Hematopoietic multipotent progenitor cell treated with erythropoietin and hydrocortisone succinate and interleukin-3 and kit ligand, for 17 days (in vitro differentiated cells): ENCODE measurements at places on chromosomes 12 and 14.

- DNase-seq, result no peak
Measured at GRCh38 chr14:29054119-29054518, 287.5 kb downstream of the FOXG1 start.

DNA sequence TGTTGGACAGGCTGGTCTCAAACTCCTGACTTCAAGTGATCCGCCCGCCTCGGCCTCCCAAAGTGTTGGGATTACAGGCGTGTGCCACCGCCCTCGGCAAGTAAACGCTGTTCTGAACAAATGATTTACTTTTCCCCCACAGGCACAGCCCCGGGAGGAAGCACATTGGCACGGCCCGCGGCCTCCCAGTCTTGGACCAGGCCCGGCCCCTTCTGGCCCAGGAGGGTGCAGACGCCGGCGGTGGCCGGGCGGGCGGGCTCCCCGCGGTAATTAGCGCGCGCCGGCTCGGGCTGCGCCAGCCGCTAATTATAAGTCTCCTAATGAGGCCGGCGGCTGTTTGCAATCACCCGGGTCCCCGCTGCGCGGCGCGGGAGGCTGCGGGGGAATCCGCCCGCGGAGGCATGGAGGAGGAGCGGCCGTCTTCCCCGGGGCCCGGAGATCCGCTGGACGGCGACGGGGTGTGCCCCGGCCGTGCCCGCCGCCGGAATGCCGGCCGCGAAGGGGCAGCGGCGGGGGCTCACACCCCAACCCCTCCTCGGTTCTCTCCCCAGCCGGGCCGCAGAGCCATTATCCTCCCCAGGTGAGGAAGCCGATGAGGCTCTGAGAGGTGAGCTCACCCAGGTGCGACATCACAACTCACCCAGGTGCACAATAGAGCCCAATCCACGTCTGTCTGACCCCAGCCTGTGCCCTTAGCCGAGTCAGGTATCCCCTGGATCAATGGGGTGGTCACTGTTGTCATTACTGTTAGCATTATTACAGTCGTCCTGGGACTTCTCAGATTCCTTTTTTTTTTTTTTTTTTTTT is 3.3 kb upstream of the POP5 start:
- DNase-seq, result peak; percentile 26

- no peak for DNase-seq
Measured at GRCh38 chr14:76930549-76930948, 98.0 kb downstream of the IRF2BPL start.

DNA sequence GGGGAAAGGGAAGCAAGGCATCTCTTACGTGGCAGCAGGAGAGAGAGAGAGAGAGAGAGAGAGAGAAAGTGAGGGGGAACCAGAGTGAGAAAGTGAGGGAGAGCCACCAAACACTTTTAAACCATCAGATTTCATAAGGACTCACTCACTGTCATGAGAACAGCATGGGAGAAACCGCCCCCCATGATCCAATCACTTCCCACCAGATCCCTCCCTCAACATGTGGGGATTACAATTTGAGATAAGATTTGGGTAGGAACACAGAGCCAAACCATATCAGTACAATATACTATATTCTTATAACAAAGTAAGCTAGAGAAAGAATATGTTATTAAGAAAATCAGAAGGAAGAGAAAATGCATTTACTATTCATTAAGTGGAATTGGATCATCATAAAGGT is 53.7 kb upstream of the PLXNC1 start:
- no peak for DNase-seq

GRCh38 chr12:18684430-18684829 is 53.4 kb downstream of the PLCZ1 start:
- no peak for DNase-seq

DNA sequence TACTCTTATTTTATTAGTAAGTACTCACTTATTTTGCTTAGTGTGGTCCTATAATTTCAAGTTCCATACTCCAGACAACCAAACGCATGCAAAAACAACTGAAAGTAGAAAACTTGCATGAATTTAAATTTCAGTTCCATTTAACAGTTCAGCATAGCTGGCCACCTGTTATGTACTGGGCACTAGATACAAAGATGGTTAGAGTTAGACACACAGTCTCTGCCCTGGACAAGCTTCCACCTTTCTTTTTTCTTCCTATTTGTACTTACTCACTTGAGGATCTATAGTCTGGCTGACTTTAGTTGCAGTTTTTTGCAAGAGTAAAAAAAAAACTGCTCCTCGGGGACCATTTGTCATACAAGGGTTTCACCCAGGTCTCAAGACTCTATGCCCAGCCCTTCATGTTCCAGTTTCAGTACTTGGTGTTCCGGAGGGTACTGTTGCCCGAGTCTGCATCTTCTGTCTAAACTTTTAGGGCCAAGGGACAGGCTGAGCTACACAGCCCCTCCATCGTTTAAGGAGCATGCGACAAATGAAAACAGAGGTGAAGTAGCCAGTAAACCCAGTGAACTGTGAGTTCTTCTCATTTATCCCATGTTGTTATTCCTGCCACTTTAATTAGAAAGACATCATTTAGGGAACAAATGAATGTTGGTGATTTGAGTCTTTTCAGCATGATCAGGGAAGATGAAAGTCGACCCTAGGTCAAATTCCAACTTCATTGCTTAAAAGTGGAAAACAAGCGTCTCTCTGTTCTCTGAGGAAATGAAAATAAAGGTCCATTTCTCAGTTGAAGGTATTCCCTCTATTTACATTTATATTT is 22.3 kb downstream of the RPGRIP1 start:
- no peak for DNase-seq

DNA sequence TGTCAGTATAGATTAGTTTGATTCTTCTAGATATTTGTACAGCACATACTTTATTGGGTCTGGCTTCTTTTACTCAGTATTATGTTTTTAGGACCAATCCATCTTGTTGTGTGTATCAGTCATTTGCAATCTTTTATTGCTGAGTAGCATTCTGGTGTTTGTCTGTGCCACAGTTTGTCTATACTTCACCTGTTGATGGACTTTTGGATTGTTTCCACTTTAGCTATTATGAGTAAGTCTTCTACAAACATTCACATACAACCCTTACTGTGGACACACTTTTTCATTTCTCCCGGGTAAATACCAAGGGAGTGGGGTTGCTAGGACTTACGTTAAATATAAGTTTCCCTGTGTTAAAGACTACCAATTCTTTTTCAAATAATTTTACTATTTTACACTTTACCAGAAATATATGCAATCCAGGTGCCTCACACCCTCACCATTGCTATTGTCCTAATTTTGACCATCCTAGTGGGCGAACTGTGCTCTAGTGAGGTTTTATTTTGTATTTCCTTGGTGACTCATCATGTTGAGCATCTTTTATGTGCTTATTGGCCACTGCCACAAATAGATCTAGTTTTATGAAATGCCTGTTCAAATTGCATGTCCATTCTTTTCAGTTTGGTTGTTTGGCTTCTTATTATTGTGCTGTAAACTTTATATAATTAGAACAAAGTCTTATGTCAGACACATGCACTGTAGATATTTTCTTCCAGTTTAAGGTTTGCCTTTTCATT is 304.7 kb upstream of the TMTC1 start:
- DNase-seq, result no peak

DNA sequence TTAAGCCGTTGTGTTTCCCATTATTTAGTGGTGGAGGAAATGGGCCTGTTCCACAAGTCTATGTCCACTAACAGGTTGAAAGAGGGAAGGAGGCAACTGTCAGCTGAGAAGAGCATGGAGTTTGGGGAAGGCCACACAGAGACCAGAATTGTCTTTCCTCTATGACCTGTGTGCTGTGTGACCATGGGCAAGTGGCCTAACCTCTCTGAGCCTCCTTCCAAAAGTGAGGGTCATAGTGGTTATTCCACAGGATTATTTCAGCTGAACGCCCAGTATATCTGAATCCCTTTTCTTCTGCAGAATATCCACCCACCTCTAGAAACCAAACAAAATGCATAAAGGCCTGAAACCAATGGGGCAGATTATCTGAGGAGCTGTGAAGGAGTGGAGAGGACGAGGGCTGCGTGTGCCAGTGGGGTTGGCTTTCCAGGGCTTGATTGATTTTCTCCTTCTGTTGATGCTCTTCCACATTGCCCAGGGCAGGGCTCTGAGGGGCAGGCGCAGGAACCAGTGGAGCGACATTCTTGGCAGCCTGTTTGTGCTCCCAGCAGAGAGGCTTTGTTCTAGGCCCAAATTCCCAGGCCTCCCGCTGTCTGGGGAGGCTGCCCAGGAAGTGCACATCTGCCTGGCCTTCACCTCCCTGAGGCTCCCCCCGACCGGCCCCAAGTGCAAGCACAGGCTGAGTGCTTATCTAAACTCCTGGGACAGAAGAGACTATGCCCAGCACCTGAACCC is 452.7 kb downstream of the BCL11B start:
- DNase-seq, result no peak

- DNase-seq, result no peak
Measured at GRCh38 chr12:17214929-17215328, 609.0 kb upstream of the LMO3 start.

GRCh38 chr12:67677166-67677565 is 28.6 kb downstream of the DYRK2 start:
- DNase-seq, result no peak

DNA sequence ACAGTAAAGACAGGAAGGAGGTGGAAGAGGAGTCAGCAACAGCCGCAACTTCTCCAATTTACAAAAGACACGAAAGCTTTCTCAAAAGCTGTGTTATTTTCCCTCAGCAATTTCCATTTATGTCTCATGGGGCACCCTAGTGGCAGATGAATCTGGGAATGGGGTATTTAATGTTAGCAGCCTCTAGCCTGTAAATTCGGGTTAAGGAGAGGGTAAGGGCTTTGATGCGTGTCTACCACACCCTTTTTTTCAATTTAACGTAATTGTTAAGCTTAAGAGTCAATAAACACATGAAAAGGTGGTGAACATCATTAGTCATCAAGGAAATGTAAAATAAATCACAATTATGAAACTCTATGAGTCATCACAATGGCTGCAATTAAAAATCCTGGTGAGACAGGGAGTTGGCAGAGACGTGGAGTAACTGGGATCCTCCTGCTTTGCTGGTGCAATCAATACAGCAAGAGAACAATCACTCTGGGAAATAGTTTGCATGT is 986.4 kb downstream of the AACS start:
- DNase-seq, result no peak
